ENCODE measurements at places on chromosomes 13 and 19.

- DNase-seq: no peak
Observed at GRCh38 chr13:48843630-48844380, 131.9 kb upstream of the FNDC3A start.

DNA sequence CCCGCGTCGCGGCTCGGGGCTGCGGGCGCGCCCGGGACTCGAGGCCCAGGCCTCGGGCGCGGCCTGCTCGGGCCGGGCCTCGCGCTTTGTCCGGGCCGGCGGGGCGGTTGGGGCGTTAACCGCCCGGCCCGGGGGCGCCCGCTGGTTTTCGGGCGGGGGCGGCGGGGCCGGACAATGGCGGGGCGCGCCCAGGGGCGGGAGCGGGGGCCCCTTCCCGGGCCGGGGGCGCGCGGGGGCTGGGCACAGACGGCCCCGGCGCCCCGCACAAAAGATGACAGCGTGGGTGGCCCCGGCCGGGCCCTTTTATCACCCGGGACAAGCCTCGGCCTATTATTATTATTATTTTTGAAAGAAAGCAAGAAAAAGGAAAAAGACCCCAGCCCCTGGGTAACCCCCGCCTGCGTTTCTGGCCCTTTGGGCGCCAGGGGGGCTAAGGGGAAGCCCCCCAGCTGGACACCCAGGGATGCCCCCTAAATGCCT lies 419 bp downstream of the KDM4B start:
- no peak for DNase-seq

DNA sequence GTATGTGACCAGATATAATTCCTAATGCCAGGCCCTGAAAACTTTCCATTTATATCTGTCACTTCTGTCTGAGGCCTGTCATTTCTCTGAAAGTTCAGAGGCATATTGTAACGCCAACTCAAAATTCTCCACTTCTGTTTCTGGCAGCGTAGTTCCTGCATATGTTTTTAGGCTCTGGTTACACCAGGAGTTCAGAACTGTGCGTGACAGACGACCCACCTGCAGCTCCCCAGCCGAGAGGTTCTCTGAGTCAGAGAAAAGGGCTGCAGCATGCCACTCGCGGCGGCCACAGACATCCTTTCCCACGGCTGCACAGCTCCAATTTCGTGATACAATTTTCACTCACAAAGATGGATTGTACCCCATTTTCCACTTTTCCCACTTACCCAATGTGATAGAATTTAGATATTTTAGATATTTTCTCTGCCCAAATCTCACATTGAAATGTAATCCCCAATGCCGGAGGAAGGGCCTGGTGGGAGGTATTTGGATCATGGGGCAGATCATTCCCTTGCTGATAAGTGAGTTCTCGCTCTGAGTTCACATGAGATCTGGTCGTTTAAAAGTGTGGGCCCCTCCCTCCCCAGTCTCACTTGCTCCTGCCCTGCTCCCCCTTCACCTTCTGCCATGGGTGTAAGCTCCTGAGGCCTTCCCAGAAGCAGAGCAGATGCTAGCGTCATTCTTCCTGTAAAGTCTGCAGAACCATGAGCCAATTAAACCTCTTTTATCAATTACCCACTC lies 308.1 kb downstream of the LIG4 start:
- DNase-seq: no peak

GRCh38 chr13:55245005-55245644 lies 1895.6 kb upstream of the PRR20A start:
- peak; percentile 52 for DNase-seq
